ENCODE measurements at places on chromosomes 12 and 14. TPM values are rescaled to one million over a fixed set of nuclear protein-coding genes. Genes with fewer than 3 reads are reported as not detected.

The IL26 gene
- total RNA-seq = not detected

The ASB8 gene
- 22.1 TPM for total RNA-seq

The SLC16A7 gene
- 74.5 TPM for total RNA-seq

The BICDL1 gene
- total RNA-seq = 22.5 TPM

The TAOK3 gene
- total RNA-seq = 24.1 TPM

The ZNF384 gene
- total RNA-seq = 17.4 TPM

The PPTC7 gene
- total RNA-seq = 20.3 TPM

The TCL1B gene
- total RNA-seq = not detected

The NRXN3 gene
- 2.5 TPM for total RNA-seq

The LBHD2 gene
- not detected for total RNA-seq

The PLEKHH1 gene
- total RNA-seq = 8.7 TPM

The VCPKMT gene
- 8.7 TPM for total RNA-seq

The CMA1 gene
- 0.69 TPM for total RNA-seq

The GPX2 gene
- total RNA-seq = 0.20 TPM

The FBRSL1 gene
- 5.0 TPM for total RNA-seq

The CACNA1C gene
- total RNA-seq = 4.3 TPM

The PROX2 gene
- total RNA-seq = not detected

The SERPINA1 gene
- 11.1 TPM for total RNA-seq

The SIX1 gene
- total RNA-seq = 4.6 TPM
